ENCODE measurements at places on chromosomes 2 and 18.

GRCh38 chr2:208929139-208929864 lies 494.5 kb upstream of the MAP2 start:
- DNase-seq = no peak

GRCh38 chr18:27073404-27073830 lies 111.7 kb downstream of the CHST9 start:
- DNase-seq = no peak

GRCh38 chr2:65277118-65277517 lies 49.5 kb downstream of the ACTR2 start:
- no peak for DNase-seq

DNA sequence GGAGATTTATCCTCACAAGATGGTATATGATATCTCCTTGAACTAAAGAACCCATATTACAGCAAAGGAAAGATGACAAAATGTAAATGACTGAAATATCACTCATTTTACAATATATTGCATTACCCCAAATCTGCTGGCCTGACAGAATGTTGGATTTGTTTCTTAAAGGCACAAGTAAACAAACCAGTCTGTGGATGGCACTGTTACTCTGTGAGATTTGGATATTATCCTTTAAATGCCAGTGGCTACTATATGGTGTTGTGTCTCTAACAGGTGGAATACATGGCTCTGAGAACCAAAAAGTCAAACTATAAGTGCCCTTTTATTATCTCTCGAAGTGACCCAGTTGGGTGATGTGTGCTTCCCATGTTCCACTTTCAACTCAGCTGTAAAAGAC lies 125.7 kb downstream of the PDE1A start:
- DNase-seq = no peak

DNA sequence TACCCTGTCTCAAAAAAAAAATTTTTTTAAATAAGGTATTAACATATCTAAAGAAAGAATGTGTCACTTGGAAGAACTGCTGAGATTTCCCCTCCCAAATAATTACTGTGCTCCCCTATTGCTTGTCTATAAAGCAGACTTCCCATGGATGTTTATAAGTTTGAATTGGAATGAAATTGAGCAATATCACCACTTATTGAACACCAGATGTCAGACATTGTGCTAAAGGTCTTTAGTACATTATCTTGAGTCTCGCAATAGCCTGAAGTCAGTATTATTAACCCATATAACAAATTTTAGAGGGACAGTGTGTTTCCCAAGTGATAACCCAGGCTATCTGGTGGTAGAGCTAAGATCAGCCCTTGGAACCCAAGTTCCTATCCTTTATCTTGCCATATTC lies 102.9 kb upstream of the MSH2 start:
- DNase-seq = no peak

DNA sequence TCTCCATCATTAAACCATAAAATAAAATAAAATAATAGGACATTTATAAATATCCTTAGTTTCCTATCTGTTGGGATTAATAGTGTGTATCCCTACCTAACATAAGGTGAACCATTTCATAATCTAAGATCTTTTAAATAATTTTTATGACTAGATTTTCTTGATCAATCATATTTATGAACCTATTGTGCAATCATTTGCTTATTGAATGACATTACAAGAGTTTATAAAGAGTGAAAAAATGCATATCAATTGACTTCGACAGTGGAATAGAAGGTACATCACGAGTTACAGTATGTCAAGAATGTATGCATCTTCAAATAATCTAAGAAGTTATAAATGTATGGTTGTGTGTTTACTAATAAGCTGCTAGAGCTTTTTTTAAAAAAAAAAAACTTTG lies 1554.8 kb upstream of the TMEFF2 start:
- DNase-seq = no peak

DNA sequence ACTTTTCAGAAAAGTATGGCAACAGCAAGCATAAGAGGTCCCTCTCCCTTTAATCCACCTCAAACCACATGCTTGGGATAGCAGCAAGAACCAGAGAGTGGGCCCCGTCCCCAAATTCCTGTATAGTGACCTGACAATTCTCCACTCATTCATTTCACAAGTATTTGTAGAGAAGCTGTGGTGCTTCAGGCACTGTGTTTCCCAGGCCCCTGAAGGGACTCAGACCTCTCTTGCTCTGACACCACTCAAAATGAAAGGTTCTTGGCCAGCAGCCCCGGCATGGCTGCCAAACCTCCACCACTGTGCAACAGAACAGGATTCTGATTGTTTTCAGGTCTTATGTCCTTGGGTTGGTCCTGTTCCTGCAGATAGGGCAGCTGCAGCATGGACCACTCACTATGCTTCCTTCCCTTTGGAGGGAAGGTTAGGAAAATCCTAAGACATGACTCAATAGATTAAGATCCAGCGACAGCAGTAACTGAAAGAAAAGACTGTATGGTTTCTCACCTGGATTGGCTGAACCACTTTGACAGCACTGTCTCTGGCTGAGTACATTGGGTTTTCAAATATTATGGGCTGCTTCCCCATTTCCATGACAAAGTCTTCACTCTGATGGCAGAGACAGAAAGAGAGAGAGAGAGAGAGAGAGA lies 67.6 kb downstream of the DHRS9 start:
- no peak for DNase-seq

DNA sequence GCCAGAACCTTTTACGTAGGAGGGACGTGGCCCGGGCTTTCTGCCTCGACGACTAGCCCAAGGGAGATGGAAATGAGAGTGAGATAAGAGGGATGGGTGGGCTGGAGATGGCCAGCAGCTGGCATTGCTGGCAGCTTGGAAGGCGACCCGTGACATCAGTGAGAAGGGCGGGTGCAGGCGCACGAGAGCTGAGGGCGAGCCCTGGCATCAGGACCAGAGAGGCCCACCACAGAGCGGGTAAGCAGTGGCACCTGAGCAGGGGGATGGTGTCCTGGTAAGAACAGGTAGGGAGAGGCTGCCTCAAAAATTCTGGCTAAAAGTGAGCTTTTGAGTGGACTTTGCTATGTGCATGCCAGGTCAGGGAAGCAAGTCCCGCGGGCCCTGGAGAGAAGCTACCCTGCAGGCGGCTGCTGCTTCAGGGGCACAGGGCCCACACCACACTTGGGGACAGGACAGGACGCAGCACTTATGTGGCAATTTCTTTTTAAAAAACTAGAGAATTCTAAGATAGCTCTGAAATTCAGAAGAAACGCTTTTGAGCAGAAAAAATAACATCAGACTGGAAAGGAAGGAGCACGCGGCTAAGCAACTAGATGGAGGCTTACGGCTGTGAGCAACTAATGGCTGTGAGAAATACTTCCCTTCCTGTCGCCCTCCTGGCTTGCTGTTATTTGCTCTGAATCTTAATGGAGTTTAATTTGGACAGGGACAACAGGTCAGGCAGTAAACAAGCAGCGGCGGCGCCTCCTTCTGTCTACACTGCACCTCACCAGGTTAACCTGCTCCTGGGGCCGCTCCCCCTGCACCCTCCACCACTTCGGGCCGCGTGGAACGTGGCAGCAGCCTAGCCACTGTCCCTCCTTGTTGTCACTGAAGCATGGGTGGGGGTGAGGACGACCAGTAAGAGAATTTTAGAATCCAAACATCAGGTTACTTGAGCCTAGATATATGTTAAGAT lies 20.5 kb downstream of the THAP4 start:
- DNase-seq = no peak

DNA sequence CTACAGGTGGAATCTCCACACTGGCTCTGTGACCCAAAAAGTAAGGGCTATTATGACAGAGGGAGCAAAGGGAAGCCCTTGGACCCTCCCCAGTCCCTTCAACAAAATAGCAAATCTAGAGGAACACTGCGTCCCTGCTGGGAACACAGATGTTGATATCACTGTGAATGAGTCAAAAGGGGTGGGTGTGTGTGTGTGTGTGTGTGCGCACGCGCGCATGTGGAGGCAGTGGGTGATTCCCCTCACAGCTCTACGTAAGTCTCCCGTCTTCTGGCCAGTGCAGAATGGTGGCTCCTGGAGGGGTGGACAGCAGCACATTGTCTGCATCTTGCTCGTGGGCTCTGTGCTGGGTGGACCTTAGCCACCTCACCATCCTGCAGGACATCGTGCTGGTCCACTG lies 7.8 kb upstream of the C2orf72 start:
- no peak for DNase-seq

DNA sequence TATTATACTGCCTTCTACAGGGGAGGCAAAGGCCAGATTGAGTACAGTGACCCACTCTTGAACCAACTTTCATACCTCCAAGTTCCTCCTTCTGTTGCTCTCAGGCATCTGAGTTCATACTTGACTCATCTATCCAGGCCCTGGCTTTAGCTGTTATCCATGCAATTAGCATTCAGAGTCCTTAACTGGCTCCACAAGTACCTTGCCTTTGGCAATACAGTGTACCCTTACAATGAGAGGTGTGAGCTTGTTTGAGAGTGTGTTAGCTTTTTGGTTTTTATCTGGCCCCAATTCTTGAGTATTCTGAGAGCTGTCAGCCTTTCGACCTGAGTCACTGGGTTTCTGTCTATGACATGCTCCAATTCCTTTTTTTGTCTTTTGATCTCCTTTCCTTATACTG lies 60.2 kb downstream of the EHD3 start:
- no peak for DNase-seq

- no peak for DNase-seq
Observed at GRCh38 chr18:73660931-73661856, 486.4 kb downstream of the FBXO15 start.

DNA sequence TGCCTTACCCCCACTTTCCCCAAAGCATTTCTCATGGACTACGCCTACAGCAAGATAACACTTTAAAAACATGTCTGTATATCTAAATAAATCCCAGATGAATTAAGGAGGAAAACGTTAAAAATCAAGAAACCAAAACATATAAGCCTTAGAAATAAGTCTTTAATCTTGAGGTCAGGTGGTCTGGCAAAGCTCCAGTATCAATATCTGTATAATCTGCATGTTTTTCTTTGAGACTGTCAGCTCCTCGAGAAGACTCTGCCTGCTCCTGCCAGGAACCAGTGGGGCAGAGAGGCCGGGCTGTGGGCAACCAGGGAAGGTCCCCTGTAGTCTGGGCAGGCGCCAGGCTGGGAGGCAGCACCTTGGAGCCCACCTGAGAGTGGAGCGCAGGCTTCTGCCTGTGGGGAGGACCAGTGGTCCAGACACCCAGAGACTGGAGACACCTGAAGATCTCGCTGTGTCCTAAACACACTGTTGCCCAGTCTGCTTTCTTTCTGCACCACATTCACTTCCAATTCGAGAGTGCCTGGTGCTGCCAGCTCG lies 291.0 kb upstream of the SOX11 start:
- DNase-seq = no peak

DNA sequence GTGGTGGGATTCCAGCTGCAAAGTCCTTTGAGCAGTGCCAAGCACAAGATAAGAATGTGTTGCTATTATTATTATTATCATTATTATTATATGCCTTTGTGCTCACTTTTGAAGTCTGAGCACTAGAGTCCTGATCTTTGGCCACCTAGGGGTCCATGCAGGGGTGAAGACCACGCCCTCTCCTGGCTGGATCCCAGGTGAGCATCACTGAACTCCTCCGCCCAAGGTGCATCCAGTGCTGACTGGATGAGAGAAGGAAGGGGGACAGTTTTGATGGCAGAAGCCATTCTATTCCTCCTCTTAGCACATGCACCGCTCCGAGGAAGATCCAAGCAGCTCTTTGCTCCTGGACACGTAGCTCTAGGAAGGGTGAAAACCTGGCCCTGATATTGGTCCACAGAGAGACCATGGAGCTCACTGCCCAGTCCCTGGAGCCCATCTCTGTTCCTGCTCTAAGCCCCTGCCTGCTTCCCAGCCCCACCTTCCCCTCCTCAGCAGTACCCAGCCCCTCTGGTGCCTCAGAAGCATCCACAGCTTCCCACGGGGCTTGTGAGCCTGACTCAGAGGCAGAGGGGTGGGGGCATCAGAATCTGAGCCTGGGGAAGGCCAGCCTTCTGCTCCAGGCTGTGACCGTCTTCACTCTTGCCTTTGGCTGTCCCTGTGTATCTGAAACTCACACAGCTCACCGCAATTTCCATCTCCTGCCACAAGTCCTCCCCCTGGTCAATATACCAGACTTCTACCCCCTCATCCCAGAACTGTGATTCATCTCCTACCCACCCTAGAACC lies 45.4 kb downstream of the MCFD2 start:
- no peak for DNase-seq

DNA sequence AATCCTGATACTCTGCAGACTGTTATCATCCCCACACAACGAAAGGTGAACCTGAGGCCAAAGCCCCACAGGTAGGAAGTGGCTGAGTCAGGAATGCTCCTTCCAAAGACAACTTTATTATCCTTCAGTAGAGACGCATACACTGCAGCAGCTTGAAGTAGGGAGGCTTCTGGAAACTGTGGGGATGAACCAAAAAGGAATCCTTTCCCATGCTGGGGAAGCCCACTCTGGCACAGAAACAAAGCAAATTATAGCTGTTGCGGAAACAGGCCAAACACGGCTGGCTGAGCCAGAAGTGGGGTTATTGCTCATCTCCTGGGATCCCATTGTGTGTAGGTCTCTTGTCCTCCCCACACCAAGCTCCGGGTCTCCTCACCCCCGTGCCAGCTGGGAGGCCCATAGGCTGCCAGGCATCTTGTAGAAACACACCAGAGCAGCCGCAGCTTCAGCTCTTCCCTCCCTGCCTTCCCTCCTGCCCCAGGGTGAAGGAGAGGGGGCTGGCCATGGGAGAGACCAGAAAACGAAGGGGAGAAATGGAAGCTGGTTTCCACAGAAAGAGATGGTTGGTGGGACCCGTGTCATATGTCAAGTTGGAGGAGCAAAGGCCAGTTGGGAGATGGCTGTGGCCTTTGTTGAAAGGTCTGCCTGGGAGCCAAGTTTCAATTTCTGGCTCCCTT lies 176.9 kb upstream of the NABP1 start:
- DNase-seq = no peak

DNA sequence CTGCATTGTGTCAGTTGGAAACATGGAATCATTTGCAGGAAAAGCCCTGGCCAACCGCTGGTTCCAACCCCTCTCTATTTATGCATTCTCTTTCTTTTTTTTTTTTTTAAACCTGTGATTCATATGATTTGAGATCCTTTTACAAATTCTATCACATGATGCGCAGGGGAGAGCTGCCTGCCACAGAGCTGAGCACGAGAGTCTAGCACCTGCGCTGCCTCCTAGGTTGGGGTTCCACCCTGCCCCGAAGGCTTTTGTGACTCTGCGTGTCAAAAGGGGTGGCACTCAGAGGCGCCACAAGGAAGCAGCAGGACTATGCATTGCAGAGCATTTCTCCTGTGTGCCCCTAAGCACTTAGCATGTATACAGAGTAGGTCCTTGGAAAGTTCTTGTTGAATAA lies 17.3 kb upstream of the ESPNL start:
- no peak for DNase-seq

DNA sequence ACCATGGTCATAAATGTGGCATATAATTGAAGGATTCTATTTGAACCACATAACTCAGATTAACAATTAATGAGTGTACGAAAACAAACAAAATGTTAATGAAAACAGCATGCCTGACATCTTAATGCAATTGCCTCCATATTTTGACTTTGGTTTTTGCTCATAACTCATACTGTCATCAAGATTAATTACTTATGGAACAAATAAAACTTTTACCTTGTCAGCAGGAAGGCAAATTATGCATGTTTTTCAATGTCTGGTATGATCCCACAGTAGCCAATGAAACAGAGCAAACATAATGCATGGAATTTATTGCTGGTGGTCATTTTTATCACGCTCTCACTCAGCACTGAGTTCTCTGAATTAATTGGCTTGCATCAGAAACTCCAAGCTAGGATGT lies 5.1 kb downstream of the PLEKHM3 start:
- DNase-seq = no peak

- DNase-seq = no peak
Observed at GRCh38 chr18:58464104-58464625, 164.7 kb downstream of the ALPK2 start.
